ENCODE measurements at places on chromosomes 5 and 9. TPM values are rescaled to one million over a fixed set of nuclear protein-coding genes. Genes with fewer than 3 reads are reported as not detected.

DNA sequence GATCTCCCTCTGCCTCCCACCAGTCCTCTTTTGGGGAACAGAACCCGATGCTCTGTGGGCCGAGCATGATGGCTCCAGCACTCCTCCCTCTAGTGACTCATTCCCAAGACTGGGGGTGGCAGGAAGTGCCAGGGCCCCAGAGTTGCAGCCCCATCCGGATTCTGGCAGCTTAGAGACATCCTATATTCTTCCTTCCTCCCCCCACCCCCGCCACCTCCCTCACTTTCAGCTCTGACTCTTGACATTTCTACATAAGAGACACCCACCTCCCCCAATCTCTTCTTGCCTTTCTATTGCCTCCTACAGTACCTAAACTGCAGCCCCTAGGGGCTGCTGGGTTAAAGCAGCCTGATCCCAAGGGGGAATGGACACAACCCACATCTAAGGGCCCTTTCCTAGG lies 47.1 kb upstream of the MATR3 start:
- no peak for DNase-seq

PTGR1 gene
- 77.9 TPM for total RNA-seq

DNA sequence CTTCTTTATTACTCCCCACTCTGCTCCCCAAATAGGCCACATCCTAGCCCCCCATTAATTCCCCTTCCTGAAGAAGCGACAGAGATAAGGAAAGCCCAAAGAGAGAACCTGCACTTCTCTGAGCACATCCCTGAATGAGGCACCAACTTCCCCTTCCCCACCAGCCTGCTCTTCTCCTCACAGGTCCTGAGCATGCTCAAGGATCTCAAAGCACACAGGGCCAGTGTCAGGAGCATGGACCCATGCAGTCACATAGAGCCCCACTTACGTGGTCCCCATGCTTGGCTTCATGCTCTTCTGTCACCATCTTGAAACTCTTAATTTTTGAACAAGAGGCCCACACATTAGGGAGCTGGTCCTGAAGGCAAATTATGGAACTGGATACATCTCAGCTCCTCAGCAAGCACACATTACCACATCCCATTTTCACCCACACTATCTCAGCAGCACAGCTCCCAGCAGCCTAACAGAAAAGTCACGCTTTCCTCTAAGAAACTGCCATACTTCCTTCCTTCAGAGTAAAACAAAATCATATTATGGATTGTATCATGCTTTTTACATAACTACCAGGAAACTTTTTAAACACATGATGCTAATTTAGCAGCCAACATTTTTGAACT lies 99.8 kb downstream of the NFIB start:
- DNase-seq = no peak

DNA sequence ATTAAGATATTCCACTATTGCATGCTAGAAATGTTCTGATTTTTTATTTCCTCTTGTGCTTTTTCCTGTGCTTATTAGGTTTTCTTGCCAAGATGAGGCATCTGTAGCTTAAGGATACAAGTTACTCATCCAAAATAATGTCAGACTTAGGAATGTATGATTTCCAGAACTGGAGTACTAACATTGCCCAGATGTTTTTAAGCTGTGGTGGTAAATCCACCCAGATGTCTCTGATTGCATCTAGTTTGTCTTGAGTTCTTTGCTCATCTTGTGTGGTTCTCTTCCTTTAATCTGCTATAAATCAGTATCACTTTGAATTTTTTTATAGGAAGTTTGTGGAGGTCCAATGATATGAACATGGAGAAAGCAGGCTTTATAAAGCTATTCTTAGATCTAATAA lies 337.5 kb upstream of the ZNF608 start:
- DNase-seq = no peak

- no peak for DNase-seq
These were observed 26.2 kb upstream of the HMCN2 start for GRCh38 chr9:130239363-130239695.

DNA sequence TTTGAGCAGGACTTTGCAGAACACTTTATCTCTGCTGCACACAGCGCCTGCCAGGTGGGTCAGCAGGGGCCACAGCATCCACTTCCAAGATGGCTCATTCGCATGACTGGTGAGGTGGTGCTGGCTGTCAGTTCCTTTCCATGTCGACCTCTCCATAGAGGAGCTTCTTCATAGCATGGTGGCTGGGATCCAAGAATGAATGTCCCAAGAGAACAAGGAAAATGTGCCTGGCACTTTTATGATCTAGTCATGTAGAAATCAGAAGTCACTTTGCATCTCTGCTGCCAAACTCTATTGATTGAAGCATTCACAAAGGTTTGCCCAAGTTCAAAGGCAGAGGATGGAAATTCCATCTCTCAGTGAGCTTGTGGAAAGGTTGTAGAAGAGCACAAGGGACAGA lies 85.0 kb downstream of the GALNT10 start:
- no peak for DNase-seq

DNA sequence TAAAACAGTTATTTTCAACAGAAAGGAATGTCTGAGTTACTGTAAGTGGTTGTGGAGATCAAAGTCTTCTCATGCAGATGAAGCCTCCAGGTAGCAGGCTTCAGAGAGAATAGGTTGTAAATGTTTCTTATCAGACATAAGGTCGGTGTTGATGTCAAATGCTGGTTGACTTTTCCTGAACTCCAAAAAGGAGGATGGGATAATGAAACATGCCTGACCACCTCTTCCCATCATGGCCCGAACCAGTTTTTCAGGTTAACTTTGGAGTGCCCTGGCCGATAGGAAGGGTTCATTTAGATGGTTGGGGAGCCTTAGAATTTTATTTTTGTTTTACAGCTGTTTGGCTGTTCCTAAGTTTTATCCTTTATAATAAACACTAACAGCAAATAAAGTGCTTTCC lies 478.4 kb downstream of the ACTL7B start:
- DNase-seq = no peak

DNA sequence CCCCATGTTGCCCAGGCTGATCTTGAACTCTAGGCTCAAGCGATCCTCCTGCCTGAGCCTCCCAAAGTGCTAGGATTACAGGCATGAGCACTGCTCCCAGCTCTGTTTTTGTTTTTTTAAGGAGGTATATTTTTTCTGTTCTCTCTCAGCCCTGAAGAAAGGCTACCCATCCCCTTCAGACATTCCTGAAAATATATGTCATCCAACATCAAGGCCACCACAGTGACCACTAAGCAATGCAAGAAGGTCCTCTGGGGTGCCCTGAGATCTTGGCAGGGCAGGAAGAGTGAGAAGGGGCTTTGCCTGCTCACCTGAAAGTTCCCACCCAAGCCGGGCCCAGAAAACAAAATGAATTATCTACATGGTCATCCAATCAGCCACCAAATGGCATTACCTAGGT lies 47.8 kb upstream of the IL17B start:
- DNase-seq = no peak

AK3 gene
- 53.0 TPM for total RNA-seq

TSLP gene
- total RNA-seq = not detected

GRCh38 chr5:59685793-59686192 lies 207.7 kb downstream of the PDE4D start:
- DNase-seq = no peak
